SW480 (cell line): ENCODE measurements at places on chromosomes 2 and 18.

DNA sequence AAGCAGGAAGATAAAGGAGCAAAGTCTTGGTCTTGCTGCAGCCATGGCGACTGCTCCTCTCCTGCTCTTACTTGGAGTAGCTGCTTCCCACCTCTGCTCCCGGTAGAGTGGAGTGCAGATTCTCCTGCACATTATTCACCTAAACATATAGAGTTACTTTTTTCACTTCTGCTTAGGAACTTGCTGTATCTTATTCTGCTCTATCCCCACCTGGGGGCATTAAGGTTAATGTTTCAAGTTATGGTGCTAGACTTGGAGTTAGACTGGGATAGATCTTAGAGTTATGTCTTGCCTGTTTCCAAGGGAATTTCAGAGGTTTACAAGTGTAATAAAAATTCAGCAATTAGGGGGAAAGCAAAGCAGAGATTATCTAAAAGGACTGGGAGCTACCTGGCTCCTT is 144.2 kb downstream of the SETBP1 start:
- no peak for DNase-seq

DNA sequence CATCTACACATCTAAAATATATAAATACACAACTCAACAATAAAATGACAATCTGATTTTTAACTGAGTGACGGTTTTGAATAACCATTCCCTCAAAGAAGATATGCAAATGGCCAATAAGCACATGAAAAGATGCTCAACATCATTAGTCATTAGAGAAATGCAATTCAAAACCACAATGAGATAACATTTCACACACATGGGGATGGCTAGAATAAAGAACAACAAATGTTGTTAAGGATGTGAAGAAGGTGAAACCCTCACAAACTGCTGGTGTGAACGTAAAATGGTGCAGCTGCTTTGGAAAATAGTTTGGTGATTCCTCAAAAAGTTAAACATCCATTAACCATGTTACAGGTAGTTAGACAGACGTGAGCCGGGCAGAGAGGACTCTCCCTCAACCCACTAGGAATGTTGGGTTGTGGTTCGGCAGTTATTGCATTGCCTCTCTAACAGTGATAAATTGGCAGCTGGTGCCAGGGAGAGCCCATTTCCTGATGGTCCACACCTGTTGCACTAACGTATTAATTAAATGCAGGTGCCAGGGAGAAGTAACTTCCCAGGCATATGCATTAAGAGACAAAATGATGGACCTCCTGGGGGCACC is 22.3 kb upstream of the DUSP2 start:
- peak; percentile 83 for DNase-seq

DNA sequence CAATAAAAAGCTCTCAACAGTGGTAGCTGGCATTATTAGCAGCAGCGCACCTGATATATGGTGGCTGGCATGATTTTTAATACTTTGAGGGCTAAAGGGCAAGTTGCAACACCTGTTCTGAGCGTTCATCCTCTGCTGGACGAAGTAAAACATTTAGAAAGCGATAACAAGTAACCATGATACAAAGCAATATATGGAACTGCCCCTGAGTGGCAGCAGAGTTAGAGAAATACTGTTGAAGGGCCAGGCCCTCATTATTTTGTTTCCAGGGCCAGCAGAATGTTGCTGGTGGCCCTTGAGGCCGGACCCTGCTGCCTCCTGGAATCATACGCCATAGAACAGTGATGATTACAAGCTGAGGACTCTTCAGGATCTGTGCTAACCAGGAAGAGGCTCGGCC is 47.8 kb downstream of the ARHGEF4 start:
- DNase-seq, result no peak

DNA sequence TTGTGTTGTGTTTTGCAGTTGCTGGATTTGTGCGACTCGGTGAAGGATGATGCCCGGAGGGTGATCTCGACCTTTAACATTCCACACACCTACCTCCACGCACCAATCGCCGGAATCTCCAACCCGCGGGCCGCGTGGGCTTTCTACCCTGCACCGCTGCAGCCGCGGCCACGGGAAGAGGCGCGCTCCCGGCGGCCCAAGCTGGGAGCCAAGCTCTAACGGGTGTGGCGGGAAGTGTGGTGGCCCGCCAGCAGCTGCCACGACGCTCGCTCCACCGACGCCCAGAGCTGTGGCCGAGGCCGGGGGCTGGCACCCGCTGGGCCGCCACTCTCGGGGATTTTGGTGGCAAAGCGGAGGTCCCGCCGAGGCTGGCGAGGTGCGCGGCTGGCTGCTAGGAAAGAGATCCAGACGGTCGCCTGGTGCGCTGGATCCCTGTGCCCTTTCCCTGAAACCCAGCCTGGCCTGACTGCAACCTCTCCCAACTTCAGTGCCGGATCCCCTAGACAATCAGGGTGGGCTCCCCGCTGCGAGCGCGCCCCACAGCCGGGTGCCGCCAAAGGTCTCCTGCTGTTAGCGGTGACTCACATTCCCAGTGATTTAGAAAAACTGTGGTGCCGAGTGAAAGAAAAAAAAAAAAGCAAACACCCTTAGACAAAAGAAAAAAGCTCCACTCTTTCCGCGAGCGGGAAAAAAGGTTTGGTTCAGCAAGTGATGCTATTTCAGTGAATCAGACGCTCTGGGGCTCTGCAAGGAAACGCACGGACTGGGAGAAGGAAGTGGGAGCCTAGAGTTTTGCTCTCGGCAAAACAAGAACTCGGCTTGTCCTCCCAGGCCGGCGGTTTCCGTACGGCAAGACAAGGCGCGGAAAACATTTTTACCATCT is 2.9 kb upstream of the BCL2L11 start:
- peak; percentile 50 for DNase-seq

GRCh38 chr2:105812180-105813044 is 67.7 kb downstream of the NCK2 start:
- no peak for DNase-seq

DNA sequence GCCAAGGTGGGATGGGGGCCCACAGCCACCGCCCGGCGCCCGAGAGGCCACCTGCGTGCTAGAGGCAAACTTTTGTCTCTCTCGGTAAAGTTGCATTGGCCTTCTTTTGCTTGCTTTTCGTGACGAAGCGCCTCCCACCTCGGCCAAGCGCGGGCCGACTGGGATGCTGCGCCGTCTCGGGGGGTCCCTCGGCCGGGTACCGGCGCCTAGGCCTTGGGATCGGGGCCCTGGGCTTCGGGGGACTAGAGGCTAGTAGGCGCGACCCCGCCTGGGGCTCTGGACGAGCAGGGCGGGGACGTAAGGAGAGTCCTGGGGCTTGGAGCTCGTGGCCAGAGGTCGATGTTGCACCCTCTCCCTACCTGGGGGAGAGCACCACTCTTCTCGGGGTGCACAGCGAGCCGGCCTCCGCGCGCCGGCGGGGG is 545 bp downstream of the GLI2 start:
- DNase-seq, result peak; percentile 22

- no peak for DNase-seq
These were observed 2.0 kb downstream of the OTOS start for GRCh38 chr2:240138254-240138984.
